Amniotic stem cell (primary cell): ENCODE measurements at places on chromosomes 5 and 9.

DNA sequence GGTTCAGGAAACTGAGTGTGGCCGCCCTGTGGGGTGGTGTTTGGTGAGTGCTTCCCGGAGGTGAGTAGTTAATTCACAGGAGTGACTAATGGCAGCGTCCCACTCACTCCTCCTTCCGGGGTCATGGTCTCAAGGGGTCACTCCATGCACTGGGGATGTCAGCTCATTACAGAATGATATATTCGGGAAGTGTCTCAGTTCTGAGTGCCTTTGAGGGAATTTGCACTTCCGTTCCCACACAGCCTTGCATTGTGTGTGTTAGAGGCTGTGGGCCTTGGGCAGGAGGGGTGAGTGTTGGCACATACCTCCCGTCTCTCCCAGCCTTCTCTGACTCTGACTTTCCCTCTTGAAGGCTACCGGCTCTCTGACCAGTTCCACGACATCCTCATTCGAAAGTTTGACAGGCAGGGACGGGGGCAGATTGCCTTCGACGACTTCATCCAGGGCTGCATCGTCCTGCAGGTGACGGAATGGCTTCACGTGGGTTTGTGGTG lies 10.5 kb upstream of the AHRR start:
- no peak for DNase-seq

- DNase-seq = no peak
Measured at GRCh38 chr9:1951446-1951845, 63.7 kb upstream of the SMARCA2 start.

DNA sequence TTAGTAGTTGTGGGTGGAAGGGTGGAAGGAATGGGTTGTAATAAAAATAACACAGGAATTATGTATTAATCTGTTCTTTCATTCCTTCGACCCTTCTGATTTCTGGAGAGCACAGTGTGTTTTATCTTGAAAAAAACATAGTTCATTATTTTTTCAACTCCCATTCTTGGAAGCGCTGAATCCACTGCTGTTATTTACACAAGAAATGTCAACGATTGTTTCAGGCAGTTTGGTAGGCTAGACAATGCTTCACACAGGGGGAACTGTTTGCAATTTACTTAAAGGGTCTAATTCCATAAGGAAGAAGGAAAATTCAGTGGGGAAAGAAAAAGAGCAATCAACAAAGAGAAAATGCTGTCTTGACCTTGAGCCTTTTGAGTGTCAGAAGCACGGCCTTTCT lies 142.9 kb downstream of the TLE1 start:
- DNase-seq = no peak

- no peak for DNase-seq
Measured at GRCh38 chr9:79709743-79710674, 138.2 kb downstream of the TLE4 start.

GRCh38 chr5:131321066-131321465 lies 57.2 kb downstream of the CDC42SE2 start:
- no peak for DNase-seq

DNA sequence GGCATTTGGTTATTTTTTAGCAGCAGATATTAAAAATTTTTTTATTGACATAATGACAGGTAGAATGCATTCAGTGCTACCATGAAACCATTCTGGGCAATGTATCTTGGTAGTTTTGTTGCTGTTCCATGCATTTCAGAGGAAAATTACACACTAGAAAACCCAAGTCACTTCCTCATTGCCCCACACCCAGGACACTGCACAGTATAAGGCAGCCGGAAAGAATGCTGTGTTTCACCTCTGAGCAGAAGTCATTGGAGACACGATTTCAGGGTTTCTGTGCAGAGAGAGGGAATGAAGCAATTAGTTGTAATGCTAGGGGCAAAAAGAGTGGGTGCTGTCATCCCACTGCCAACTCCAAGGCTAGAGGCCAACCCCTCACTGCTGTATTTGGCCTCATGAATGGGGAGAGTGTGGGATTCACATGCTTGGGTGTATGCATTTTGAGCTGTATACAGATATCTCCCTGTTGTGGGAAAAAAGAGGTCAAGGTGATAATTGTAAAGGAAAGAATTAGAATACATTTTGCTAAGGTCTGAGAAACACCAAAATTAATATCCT lies 290.5 kb downstream of the BNC2 start:
- DNase-seq = no peak

GRCh38 chr9:15735083-15735857 lies 182.4 kb downstream of the CCDC171 start:
- peak; percentile 64 for DNase-seq

GRCh38 chr9:75891277-75891741 lies 836 bp downstream of the PCSK5 start:
- DNase-seq = no peak

DNA sequence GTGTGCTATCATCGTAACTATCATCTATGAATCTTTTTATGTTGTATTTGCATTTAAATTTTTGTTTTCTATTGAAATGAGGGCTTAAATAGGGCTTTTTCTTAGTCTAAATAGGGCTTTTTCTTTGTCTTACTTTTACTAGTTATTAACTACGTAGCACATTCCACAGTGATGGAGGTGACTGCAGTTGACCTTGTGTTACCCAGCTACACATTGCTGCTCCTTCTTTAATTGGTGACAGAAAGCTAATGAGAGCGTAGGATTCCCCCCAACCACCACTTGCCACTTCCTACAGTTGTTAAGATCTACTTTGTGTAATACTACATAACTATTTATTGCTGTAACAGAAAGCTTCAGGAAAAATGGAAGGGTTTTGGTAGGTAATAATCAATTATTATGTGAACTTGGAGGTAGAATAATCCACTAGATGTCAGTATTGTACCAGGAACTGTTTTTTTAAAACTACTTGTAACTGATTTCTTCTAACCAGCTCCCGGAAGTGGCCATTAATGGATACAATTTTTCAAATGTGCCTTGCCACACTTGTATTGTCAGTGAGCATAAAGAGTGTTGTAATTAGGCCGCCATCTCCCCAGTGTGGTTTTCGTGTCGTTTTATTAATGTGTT lies 18.0 kb downstream of the MTRR start:
- no peak for DNase-seq
